Myocyte (in vitro differentiated cells): ENCODE measurements at places on chromosomes 7 and 10. TPM values are rescaled to one million over a fixed set of nuclear protein-coding genes. Genes with fewer than 3 reads are reported as not detected.

Gene CYP3A7
- 0.29 and 0.47 TPM in 2 replicates for total RNA-seq

Gene ACTL6B
- total RNA-seq, result not detected in 2 replicates

Gene IMMP2L
- 11.0 and 12.8 TPM in 2 replicates for total RNA-seq

Gene FAM24B
- total RNA-seq, result 5.0 and 10.1 TPM in 2 replicates

Gene RSPH10B
- total RNA-seq, result 0.21 TPM in 2 replicates

Gene H2AZ2
- total RNA-seq, result 232 and 296 TPM in 2 replicates

Gene AKR1C4
- total RNA-seq, result not detected in 2 replicates

Gene IRF5
- 0.26 and 0.40 TPM in 2 replicates for total RNA-seq

Gene HIPK2
- total RNA-seq, result 23.5 and 26.4 TPM in 2 replicates
